ENCODE measurements at places on chromosomes 1 and 21.

DNA sequence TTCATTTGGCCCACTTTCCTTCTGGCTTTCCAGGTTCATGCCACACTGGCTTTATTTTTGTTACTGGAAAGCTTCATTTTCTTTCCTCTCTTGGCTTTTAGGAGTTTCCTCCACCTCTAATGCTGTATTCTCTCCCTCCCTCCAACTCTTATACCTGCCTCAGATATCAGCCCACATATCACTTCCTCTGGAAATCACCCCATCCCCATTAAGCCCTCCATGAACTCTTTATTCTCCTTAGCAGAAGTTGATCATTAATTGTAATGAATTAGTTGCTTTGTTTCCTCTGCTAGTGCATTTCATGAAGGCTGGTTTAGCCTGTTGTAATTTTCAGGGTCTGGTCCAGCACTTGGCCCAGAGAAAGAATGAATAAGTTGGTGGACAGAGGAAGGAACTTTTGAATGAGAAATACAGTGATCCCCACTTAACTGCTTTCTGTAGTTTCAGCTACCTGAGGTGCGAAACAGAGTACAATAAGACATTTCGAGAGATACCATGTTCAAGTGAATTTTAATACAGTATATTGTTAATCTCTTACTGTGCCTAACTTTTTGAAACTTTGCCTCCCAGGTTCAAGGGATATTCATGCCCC lies 1.7 kb downstream of the SOAT1 start:
- no peak for DNase-seq

GRCh38 chr1:183218971-183219615 lies 33.0 kb downstream of the LAMC2 start:
- no peak for DNase-seq

GRCh38 chr1:28640766-28641165 lies 2.1 kb downstream of the TAF12 start:
- no peak for DNase-seq

- DNase-seq = no peak
Observed at GRCh38 chr1:198363625-198364151, 176.8 kb downstream of the ATP6V1G3 start.

DNA sequence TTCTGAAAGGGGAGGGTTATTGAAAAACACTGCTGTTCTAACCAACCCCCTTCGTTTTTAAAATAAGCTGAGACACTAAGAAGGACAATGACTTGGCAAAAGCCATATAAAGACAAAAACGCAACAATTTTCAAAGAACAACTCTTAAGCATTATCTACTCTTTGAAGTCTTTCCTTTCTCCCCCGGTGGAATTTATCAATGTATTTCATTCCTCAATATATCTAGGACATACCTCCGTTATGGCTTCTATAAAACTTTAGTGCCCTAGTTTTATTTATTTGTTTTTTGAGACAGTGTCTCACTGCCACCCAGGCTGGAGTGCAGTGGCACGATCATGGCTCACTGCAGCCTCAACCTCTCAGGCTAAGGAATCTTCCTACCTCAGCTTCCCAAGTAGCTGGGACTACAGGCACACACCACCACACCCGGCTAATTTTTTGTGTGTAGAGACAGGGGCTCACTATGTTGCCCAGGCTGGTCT lies 3.2 kb downstream of the NRDC start:
- DNase-seq = no peak

- no peak for DNase-seq
Observed at GRCh38 chr1:162873671-162874666, 13.0 kb upstream of the CCDC190 start.

- DNase-seq = peak; percentile 65
Observed at GRCh38 chr21:29091033-29091432, 17.6 kb upstream of the CCT8 start.

DNA sequence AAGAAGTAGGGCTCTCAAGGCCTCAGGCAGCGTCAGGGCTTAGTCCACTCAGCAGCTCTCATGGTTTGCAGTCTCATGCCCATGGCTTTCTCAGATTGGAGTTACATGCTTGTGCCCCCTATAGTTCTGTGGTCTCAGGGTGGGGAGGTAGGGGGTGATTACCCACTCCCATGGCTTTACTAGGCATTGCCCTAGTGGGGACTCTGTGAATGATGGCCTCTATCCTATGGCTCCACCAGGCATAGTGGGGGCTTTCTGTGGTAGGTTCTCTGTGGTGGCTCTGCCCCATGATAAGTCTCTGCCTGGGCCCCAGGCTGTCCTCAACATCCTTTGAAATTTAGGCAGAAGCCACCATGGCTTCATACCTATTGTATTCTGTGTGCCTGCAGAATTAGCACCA lies 48.9 kb downstream of the MSH4 start:
- DNase-seq = no peak

DNA sequence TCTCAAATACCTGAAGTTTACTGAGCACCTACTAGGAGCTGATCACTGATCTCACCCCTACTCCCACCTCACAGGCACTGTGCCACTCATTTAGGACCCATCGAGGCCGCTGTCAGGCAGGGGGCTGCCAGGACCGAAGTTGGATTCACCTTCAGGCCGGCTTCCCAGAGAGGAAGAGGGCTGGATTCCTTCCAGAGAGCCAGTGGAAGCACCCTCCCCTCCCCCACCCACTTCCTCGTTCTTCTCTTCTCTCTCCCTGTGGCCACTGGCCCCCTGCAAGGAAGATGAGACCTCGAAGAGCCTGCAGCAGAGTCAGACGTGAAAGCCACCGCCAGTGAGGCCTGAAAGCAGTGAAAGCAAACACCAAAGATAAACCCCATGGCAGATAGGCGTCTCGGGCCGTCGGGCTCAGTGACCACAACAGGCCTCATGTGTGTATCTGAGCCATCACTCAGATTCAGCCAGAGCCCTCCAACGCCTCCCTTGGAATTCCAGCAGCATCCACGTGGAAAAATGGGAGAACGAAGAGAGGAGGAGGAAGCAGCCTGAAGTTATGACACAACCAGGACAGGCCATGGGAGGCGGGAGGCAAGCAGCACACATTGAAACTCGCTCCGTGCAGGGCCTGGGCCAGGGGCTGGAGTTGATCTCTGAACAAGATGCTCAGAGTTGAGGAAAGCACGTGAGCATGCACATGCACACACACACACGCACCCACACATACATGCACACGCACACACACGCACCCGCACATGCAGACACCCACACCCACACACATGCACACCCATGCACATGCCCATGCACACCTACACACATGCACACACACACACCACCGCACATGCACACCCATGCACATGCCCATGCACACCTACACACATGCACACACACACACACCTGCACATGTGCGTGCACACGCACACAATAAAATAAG lies 6.2 kb upstream of the AGTRAP start:
- no peak for DNase-seq

DNA sequence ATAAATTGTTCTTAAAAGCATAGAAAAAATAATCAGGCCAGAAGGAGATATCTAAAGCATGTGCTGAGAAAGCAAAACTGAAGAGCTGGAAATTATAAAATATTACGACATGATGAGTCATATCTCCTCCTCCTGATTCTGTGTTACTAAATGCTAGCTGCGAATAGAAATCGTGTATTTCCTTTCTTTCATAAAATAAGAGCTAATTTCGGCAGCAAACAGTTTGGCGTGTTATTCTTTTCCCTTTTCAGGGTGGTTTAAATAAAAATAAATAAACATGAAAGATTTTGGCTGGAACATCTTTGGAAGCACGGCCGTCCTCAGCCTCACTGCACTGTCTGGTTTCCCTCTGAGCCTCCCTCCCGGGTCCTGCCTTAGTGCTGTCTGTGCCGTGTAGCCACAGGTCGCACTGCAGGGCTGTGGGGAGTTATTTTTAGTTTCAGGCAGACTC lies 56.0 kb downstream of the ADARB1 start:
- DNase-seq = peak; percentile 52

GRCh38 chr1:243623841-243624240 lies 226.2 kb downstream of the AKT3 start:
- DNase-seq = no peak

DNA sequence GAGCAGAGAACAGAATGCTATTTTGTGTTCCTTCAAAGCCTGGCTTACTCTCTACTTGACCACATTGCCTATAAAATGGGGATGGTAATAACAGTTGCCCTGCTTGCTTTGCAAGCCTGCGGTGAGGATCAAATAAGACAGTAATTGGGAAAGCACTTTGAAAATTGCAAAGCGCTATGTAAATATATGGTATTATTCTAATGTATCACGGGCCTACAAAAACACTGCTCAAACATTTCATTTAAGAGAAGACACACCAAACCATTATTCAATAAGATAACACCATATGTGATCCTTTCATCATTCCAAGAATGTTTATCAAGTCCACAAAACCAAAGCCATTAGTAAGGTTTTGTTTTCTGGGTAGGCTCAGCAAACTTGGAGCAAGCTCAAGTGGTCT lies 208.4 kb downstream of the ROR1 start:
- no peak for DNase-seq

DNA sequence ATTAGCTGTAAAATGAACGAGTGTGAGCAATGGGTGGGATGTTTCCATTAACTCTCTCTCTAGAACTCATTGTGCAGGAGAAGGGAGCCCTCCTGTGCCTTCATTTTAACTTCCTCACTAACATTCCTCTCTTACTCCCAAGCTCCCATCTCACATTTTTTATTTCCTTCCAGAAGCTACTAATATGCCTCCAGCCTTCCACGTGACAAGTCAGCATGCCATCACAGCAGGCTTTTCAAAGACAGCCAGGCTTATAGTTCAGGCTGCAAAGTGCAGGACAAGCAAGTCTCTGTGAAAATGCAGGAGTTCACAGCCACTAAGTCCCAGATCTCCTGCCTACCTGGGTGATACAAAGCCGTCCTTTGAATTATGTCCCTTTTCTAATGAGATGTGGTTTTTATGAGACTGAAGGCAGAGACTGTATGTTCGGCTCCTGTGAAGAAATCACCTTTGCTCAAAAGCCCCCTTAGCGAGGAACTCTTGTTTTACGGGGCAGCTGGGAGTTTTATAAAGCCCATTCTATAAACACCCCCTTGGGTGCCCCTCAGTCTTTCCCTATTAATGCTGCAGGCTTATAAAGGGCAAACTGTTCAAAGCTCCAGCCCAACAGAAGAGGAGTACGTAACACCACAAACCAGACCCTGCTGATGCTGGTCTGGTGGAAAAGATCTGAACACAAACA lies 14.8 kb upstream of the ANGPTL7 start:
- DNase-seq = no peak

DNA sequence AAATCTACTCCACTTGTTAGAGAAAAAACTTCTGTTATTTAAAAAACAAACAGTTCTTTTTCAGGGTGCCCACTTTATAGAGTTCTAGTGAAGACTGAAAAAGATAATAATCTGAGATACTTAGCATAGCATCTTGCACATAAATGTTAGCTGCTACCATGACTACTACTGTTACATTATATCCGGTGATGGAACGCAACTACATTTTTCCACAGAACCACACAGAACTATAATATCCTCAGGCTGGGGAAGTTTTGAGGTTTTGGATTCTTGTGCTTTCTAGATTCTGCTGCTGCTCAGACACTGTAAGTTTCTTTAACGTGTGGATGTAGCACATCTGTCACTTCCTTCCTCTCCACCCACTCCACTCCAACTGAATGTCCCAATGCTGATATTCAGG lies 110.3 kb downstream of the PTPN14 start:
- peak; percentile 79 for DNase-seq
